ENCODE measurements at places on chromosomes 6 and 20.

DNA sequence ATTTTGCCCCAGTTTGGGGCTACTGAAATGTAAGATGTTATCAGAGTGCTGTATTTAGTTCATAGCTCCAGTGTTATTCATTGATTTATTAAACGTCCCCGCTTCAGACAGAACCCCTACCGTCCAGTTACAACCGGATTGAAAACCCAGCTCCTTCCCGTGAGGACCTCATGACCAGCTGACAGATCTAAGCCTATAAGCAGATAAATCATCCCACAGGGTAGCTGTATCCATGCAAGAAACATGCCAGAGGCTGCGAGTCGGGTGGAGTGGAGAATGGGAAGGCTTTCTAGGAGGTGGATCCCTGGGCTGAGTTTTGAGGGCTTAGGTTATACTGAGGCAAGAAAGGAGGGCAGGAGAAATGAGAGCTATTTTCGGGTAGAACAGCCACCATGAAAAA, 260.0 kb downstream of the ARID1B start:
- DNase-seq, result peak; percentile 73

- DNase-seq, result no peak
Measured at GRCh38 chr6:77686931-77687330, 34.1 kb downstream of the MEI4 start.

GRCh38 chr6:138541823-138542481, 42.7 kb upstream of the NHSL1 start:
- DNase-seq, result no peak

DNA sequence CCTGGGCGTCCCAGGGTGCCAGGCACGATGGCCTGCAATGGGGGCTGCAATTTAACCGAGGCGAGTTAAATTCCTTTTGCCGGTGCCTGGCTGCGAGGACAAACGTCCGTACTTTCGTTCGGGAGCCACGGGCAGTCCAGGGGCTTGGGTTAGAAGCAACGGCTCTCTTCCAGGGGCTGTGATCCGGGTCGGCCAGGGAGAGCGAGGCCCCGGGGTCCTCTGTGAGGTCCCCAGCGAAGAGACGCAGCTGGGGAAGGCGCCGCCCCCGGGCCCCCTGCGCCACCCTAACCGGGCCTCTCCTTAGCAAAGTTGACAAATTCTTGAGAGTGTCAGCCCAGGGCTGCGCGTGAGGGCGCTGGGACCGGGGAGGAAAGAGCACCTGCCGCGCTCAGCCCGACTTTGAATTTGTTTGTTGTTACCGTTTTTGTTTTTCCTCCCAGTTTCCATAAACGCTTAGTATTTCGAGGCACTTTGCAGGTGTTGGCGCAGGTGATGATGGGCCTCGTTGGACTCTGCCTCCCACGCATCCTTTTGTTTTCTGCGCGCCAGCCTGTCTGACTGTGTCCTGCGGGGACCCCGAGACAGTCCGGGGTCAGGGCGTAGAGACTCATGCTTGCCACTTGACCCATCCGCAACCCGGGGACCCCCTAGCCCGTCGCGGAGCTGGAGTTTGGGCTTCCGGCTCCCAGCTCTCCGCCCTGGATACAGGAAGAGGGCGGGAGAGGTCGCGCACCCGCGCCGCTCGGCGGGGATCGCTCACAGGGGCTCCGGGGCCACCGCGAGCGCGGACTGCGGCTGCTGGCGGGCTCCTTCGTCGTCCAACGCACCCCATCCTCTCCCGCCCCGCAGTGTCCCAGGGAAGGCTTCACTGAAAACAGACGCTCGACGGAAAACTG, 5.8 kb downstream of the OLIG3 start:
- no peak for DNase-seq

DNA sequence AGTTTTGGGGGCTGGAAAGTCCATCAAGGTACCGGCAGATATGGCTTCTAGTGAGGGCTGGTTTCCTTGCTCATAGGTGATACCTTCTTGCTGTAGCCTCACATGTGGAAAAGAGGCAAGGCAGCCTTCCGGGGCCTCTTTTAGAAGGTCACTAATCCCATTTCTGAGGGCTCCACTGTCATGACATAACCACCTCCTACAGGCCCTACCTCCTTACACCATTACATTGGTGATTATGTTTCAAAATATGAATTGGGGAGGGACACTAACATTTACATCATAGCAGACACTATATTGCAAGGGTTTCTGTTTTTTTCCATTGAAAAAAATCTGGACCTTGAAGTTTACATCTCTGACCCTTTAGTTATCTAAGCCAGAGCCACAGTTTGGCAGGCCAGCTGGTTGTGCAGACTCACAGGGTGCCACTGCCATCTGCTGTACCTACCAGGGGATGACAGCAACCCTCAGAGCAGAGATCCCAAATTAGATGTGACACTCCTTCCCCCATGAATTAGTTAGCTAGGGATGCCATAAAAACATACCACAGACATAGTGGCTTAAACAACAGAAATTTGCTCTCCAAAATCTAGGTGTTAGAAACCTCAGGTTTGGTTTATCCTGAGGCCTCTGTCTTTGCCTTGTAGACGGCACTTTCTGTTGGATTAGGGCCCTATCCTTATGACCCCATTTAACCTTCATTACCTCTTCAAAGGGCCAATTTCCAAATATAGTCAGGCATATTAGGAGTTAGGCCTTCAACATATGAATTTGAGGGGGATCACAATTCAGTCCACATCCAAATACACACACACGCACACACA, 166.4 kb upstream of the RNF217 start:
- DNase-seq, result peak; percentile 63

DNA sequence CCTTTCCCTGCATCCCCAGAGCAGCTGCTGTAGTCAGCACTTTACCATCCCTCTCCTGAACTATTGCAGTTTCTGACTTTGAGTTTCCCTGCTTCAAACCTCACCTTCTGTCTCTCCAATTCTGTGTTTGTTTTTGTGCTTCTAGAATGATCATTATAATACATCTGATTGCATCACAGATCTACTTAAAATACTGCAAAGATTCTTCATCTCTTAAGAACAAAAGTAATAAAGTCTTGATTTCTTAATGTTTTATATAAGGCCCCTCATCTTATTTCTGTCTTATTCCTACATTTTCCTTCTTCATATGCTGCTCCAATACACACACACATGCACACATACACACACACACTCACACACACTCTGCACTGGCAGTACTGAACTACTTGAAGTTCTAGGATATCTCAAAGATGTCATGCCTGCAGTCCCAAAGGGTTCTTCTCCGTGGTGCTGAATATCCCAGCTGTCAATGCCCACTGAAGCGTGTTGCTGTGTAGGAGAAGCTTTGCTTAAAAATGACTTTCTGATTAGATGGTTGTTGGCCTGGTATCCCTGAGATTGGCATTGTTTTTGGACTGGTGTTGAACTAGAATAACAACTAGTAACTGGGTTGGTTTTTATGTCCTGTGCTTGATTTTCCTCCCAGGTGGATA, 97.2 kb downstream of the MAP3K4 start:
- no peak for DNase-seq

DNA sequence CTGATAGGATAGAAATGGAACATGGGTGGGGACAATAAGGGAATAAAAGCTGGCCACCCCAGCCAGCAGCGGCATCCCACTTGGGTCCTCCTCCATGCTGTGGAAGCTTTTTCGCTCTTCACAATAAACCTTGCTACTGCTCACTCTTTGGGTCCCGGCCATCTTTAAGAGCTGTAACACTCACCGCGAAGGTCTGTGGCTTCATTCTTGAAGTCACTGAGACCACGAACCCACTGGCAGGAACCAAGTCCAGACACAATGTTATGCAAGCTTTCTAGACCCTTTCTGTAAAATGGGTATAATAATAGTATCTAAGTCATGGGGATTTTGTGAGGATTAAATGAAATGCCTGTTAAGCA, 48.9 kb upstream of the EZR start:
- no peak for DNase-seq

GRCh38 chr6:151807513-151808370, at the start of gene ESR1:
ESR1 (plus strand) TSS chr6:151807682; CDS start chr6:151807913, 231 bp downstream.
- no peak for DNase-seq

DNA sequence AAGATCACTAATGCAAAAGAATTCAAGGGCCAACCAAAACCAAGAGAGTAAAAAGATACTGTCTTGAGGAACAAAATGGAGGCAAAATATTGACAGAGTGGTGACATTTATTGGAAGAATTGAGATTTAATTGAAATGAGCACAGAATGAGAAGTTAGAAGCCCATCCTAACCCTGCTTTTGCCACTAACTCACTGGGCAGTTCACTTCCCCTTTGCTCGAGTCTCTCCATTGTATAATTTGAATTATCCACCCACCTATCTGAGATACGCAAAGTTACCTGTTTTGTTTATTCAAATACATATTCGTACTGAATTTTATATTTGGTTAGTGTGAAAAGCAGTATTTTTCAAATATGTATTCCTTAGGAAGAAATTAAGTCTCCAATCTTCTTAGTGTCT, 204.5 kb upstream of the PRDM1 start:
- no peak for DNase-seq

- DNase-seq, result no peak
Measured at GRCh38 chr6:170555305-170555704, 1.1 kb downstream of the TBP start.

DNA sequence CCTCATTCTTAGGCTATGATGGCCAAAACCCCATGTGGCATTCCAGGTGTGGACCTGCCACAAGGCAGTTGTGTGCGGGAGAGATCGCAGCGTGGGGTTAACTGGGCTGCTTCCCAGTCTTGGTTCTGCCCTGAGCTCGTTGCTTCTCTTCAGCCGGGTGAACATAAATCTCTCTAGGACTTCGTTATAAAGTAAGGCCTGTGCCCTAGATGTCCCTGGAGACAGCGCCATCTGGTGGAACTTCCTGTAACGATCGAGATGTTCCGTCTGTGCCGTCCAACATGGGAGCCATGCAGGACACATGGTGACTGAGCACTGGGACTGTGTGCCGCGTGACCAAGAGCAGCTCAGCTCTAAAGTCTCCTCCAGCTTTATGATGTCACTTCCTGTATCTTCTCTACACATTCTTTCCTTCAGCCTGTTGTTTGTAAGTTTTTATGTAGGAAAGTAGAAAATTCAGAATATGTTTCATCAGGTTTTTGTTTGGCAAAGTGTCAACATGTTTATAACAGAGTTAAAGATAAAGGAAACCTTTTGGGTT, 26.8 kb upstream of the RPP40 start:
- peak; percentile 76 for DNase-seq

DNA sequence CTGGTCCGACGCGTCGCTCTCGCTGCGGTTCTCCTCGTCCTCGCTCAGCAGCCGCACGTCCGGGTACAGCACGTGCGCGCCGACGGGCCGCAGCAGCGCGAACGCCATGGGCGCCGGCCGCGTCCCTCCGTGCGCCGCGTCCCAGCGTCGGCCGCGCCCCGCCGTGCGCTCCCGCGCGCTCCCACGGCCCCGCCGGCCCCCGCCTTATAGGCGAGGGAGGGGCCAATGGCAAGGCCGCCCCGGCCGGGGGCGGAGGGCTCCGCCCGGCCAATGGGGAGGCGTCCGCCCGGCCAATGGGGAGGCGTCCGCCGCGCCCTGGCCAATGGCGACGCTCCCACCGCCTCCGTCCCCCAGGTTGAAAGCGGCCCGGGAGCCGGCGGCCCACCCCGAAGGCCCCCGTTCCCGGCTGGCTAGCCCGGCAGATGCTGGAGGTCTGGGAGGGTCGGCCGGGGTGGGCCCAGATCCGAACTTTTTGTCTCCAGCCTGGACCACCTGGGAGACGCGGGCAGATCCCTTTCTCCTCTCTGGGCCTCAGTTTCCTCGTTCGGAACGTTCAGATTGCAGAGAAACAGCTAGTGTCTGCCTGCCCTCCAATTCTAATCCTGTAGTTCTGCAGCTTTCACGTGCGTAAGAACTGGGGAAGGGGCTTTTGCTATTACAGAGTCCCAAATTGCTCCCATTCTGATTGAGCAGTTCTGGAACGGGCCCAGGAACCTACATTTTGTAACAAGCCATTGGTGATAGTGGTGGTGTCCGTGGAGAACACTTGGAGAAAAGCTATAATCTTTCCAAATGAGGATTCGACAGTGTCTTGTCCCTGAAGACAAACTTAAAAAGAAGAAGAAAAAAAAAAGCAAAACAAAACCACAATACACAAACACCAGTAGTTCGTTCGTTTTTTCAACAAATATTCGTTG, at the start of gene TCF15:
Gene TCF15 (minus strand): TSS at position 180 of the 917 bp plus-strand sequence. CDS start 72 bp downstream, at position 108.
- no peak for DNase-seq

DNA sequence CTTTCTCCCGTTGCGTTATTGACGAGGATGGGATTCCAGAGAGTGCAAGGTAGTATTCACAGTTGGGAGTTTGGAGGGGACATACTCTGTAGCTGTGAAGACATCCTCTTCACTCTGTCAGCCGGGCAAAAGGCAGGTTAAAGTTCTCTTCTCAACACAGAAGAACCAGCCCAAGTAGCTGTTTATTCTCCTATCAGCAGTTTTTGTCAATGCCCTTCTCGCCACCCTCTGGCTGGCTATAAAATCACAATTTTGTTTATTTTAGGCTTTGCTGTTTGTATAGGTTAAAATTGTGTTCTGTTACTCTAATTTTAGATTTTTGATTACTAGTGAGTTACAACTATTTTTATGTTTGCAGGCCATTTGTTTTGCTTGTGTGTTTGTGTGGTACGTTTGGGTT, 37.9 kb upstream of the MAS1 start:
- peak; percentile 62 for DNase-seq

GRCh38 chr20:11921321-11921720, 3.6 kb downstream of the BTBD3 start:
- DNase-seq, result peak; percentile 45

- DNase-seq, result no peak
Measured at GRCh38 chr20:7540923-7541322, 399.3 kb downstream of the HAO1 start.

- no peak for DNase-seq
Measured at GRCh38 chr6:138682704-138683527, 90.7 kb upstream of the CCDC28A start.

DNA sequence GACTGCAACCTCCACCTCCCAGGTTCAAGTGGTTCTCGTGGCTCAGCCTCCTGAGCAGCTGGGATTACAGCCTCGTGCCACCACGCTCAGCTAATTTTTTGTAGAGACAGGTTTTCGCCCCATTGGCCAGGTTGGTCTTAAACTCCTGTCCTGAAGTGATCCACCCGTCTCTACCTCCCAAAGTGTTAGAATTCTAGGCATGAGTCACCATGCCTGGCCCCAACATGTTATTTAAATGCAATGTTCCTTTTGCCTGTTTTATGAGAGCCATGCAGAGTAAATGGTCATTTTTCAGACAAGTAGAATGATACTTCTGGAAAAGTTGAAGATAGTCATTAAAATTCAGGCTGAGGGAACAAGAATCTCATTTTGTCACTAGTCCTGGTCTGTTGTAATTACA, 43.8 kb upstream of the RPS6KA2 start:
- no peak for DNase-seq

DNA sequence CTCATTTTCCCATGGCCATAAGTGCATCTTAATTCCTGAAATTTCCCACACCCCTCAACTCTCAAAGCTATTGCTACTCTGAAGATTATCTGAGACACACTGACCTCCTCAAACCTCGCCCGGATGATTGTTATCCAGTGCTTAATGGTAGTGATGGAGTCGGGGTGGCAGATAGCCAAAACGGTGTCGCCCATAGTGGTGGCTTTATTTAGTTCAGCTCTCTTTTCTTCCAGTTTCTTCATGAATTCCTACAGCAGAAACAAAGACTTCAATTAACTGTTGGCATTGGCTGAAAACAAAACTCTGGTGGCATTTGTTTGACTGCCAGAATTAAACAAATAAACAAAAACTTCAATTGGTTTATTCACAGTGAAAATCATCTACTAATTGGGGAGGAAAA, 165.4 kb downstream of the DST start:
- peak; percentile 59 for DNase-seq

- no peak for DNase-seq
Measured at GRCh38 chr6:111610548-111611172, 5.0 kb upstream of the TRAF3IP2 start.

- no peak for DNase-seq
Measured at GRCh38 chr20:53346335-53346648, 247.3 kb downstream of the ZNF217 start.

GRCh38 chr20:11207749-11208502, 534.1 kb upstream of the JAG1 start:
- no peak for DNase-seq

Data from pons (tissue), 1 donor.